ENCODE measurements at places on chromosomes 16 and 17.

DNA sequence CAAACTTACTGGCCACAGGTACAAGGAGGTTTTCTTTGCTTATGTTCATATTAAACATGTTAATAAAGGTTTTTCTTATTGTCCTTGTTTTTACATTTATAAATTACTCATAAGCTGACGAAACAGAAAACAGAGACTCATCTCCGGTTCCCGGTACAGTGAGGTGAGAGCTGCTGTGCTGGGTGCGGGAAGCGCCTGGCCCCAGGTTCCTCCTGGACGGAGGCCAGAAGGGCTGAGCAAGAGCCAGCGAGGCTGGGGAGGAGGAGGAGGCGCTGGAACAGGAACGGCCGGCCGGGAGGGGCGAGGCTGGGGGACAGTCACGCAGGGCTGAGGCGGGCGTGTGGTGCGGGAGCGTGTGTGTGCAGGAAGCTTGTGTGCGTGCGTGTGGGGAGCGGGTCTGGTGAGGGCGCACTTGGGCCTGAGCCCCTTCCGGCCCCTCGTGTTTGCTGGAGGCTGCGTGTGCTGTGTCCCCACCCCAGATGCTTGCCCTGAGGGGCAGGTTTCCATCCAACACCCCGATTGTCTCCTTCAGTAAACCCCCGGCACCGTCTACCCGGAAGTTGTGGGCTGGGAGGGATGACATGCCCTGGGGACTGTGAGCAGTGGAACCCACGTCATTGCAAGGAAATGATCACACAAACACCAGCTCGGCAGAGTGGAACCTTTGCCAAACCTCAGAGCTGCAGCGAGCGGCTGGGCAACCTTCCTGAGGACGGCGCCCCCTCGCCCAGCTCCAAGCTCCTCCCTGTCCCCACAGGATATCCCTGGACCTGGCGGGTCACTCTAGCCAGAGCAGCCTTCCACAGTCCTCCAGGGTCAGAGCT is 19.5 kb downstream of the CD7 start:
- peak; percentile 81 for DNase-seq

GRCh38 chr17:66950325-66950724 is 14.2 kb upstream of the CACNG4 start:
- no peak for DNase-seq

DNA sequence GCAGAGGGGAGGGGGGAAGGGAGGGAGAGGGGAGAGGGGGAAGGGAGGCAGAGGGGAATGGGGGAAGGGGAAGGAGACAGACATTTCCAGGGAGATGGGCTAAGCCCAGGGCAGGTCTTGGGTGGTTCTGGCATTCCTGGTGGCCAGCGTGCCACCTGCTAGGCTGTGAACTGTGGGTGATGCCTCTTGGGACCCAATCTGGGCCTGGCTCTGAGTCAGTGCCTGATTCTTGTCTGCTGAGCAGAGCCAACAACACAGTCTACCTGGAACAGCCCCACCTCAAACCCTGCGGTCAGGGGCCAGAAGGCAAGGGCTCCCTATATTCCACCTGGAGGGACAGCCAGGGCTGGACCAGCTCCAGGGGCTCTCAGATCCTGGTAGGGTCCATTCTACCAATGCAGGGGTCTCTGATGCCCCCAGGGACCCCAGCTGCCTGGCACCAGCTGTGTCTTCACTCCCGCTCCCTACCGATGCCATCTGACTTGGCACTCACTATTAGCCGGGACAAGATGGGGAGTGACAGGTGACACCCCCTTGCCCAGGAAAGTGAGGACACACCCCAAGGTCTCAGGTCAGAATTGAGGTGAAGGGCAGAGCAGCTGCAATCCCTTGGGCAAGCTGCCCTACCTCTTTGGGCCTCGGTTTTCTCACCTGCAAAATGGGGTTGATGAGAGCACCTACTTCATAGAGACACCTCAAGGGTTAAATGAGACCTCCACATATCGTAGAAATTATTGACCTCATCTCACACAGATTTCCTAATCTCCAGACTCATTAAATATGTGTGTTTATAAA is 87.2 kb downstream of the LITAF start:
- no peak for DNase-seq

GRCh38 chr16:70800311-70800710 is 647 bp downstream of the VAC14 start:
- DNase-seq = no peak

GRCh38 chr16:56289862-56290261 is 98.6 kb downstream of the GNAO1 start:
- DNase-seq = no peak

DNA sequence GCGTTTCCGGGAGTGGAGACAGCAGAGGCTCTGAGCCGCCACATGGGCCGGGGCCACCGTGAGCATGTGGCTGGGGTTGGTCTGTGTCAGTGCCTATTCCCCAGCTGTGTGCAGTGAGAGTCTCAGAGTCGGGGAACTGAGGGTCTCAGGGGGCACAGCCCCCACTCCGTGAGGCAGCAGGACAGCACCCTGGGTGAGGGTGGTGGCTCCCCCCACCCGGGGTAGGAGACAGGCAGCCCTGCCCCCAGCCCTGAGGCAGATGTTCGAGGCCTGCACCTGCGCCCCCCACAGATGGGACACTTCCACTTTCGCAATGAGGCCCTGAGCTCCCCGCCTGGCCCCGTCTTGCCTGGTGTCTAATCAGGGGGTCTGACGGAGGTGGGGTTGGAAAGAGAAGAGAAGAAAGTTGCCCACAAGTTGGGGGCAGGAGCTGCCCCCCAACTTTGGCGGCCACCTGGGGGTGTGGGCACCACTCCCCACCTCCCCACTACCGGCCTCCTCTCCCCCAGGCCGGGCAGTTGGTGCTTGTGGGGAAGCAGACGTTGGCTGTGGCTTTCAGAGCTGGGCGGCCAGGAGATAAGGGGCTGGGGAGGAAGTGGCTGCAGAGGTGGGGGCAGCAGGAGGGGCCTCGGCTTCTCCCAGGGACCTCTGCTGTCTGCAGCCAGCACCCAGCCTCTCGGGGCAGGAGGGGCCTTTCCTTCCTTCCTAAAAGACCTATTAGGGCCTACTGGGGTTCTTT is 1.8 kb upstream of the CBFA2T3 start:
- DNase-seq = no peak

DNA sequence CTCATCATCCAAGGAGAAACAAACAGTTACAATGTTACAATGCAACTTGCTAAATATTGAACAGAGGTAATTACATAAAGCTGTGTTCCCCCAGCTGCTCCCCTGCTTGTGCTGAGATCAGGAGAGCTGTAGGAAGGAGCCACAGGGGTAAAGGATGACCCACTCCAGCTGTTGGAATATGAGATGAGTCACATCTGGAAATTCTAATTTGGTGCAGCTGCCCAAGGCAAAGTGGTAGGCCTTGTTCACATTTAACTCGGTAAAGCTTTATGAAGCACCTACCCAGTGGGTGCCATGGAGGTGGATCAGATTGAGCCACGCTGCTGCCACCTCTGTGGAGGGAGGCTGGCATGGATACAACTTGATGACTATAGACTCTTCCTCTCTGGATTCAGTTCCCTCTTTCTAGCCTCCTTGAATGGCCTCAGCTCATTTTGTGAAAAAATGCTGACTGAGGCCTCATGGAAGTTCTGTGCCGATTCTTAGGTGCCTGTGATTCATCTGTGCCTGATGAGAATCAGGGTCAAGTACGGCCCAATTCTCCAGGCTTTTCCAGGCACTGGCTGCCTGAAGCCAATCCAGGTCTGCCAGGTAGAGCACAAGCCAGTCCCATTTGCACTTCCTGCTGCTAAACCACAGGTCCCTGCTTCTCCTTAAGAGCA is 7.4 kb downstream of the ZNF689 start:
- DNase-seq = no peak

GRCh38 chr17:3818786-3819185 is 17.8 kb upstream of the ITGAE start:
- no peak for DNase-seq

- DNase-seq = no peak
Measured at GRCh38 chr16:22004341-22004740, 3.4 kb upstream of the PDZD9 start.

DNA sequence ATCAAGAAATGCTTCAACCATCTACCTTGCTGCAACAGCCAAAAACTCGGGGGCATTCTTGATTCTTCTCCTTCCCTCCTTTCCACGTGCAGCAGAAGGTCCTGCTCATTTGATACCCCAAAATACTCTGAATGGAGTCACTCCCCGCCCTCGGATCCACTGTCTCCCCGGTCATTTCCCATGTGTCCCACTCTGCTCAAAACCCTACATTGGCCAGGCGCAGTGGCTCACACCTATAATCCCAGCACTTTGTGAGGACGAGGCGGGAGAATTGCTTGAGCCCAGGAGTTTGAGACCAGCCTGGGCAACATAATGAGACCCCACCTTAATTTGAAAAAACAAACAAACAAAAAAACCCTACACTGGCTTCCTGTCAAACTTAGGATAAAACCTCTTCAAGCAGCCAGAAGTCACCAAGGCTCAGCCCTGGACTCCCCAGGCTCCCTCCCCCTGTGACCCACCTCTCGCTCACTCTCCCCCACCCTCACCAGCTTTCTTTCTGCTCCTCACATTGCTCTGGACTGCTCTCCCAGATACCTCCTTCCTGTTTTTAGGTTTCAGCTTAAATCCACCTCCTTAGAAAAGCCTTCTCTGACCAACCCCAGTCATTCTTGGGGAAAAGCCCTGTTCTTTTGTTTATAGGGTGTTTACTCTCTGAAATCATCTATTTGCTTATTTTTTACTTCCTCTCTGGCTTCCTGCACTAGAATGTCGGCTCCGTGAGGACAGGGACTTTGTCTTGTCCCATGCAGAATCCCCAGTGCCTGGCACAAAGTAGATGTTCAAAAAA is 2.8 kb downstream of the SLC13A2 start:
- DNase-seq = no peak

DNA sequence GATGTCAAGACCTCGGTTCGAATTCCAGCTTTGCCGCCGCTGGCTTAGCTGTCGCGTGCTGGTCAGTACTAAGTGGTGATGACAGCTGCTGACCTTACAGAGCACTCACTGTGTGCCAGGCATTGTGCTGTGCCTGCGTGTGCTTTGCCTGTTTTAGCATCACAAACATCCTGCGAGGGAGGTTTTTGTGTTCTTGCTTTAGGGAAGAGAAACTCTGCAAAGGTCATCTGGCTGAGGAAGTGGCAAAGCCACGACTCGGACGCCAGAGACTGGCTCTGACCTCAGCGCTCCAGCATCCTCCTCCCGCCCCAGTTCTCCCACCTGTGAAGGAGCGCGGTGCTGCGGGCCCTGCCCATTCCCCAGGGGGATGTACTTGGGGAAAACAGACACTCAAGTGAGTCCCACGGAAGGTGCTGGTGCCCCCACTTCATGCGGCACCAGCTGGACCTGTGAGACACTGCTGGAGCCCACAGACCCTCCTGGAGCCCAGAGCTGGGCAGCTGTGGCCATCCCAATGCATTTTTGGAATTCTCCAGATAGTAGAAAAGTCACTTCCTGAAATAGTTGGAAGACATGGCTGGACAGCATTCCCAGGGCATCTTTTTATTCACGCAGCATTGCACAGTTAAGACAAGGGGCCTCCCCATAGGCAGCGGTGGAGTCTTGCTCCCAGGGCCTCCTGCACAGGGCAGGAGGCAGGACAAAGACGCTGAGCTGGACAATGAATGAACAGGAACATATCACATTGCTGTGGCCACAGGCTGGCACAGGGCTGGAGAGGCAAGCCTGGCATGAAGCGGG is 20.0 kb upstream of the HERPUD1 start:
- peak; percentile 51 for DNase-seq

DNA sequence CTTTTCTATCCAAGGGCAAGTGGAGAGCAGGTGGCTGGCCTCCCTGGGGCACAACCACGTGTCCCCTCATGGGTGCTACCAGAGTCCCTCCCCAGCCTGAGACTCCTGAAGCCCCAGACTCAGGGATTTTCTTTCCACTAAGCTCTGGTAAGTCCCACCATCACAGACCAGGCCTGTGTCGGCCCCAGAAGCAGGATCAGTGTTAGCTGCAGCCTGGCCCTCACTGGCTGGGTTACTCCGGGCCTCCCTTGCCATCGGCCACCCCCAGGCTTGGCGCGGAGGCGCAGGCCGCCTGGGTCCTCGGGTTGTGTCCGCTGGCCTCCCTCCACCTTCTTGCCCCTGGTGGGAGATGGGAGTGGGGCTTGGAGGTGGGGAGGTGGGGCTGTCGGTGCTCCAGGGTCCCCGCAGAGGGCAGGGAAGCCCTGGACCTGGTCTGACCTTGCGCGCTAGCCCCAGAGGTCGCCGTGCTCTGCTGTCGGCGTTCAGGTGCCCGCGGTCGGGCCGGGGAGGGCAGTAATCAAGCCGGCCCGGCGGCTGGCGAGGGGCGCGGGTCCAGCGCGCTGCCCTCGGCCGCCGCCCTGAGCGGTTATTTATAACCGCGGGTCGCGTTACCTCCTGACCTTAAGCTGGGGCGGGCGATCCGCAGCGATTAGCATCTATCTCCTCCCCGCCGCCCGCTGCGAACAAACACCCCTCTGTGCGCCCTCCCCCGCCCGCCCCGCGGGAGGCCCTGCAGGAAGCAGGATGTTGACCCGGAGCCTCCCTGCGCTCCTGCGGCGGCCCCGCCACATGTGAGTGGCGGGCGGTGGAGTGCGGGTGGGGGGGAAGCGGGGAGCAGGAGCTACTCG is 78.1 kb upstream of the TOB1 start:
- peak; percentile 11 for DNase-seq

- DNase-seq = no peak
Measured at GRCh38 chr17:7258731-7259554, 3.3 kb downstream of the CLDN7 start.

- no peak for DNase-seq
Measured at GRCh38 chr16:10982465-10983150, 38.2 kb downstream of the CLEC16A start.

Measured in kidney glomerular epithelial cell (primary cell).